ENCODE measurements at places on chromosomes 7 and 10.

DNA sequence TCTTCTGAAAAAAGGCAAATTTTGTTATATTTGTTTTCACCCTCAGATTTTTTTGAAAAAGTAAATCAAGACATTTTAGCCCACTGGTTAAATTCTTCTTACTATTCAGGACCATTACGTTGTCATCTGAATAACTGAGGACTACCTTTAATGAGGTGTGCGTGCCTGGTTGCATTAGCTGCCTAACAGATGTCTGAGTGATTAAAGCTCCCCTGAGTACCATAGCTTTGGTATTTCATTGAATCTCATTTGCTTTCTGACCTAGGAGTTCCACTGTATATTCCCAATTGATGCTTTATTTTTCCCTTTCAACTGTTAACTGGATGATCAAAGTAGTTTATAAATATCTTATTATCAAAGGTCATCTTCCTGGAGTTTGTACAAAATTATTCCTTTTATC is 410.0 kb upstream of the SEMA3D start:
- no peak for DNase-seq

- DNase-seq: no peak
These were observed 125.1 kb downstream of the NT5C2 start for GRCh38 chr10:103067956-103068355.

DNA sequence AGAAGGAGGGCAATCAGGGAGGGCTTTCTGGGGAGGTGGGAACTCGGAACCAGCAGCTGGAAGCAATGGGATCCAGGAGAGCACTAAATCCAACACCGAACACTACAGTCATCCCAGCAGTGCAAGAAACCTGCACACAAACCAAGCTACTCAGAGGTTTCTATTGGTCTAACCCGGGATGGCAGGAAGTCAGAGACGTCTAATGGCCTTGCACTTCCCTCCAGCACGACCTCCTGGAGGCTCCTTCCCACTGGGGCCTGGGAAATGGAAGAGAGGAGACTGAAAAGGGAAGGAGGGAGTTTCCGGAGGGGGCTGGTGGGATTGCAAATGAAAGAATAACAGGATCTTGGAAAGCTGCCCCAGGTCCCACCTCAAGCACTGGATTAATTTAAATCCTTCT is 56.3 kb downstream of the TEX36 start:
- DNase-seq: no peak

DNA sequence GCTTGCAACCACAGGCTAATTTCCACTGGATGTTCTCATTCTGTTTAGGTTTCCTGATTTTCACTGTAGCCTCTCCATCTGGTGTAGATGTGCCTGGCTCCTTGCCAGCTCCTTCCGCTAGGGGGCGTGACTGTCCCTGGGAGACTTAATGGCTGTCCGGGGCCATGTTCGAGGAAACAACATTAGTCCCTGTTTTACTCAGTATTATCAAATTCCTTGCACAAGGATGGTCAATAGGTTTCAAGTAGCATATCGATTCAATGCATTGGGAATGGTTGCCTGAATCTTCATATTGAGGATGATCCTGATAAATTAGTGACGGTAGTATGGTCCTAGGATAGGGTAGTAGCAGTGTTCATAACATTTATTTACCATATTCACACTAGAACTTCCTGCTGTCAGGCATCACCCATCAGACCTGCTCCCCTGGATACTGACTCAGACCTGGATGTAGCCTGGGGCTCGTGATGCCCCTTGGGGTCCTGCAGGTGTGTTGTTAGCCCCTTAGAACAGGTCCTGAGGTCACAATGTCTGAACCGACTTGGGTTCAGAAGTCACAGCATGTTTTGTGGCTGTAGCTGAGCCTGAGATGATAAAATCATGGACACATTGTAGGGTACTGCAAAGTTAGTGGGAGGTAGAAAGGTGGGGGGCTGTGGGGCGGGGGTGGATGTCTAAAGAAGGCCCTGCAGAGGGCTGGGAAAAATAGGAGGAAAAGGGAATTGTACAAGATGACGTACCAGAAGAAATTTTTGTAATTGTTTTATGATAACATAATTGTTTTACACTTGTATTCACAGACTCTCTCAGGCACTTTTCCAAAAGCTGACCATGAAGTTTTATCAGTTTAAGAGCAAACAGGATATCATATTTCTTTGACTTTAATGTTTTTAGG is 8.9 kb upstream of the EXOC6 start:
- peak; percentile 96 for DNase-seq

DNA sequence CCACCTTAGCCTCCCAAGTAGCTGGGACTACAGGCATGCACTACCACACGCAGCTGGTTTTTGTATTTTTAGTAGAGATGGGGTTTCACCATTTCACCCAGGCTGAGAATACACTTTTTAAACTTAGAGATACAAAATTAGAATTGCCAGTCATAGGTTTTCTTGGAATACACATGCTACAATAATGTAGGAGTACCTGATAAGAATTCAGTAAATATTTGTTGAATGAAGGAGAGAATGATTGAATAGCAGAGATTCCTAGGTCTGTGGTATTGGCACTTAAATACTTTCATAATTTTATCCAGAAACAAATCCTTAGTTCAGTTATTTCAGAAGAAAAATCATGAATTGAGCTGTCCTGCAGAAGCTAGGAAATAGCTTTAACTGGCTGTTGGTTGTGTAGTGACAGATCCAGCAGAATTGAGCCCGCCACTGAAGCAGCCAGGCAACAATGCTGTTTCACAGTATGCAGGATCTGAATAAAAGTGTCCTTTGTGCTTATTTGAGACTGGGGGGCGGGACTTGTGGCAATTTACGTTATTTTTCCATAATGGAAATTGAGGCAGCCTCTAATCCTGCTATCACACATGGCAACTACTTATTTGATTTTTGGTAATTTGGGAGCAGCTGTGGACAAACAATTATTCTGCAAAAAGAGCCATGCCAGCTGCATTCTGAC is 31.5 kb downstream of the NRF1 start:
- no peak for DNase-seq

- DNase-seq: no peak
These were observed 236.5 kb downstream of the MGMT start for GRCh38 chr10:129703287-129704137.

- no peak for DNase-seq
These were observed 108.7 kb downstream of the ITIH5 start for GRCh38 chr10:7558036-7558435.

DNA sequence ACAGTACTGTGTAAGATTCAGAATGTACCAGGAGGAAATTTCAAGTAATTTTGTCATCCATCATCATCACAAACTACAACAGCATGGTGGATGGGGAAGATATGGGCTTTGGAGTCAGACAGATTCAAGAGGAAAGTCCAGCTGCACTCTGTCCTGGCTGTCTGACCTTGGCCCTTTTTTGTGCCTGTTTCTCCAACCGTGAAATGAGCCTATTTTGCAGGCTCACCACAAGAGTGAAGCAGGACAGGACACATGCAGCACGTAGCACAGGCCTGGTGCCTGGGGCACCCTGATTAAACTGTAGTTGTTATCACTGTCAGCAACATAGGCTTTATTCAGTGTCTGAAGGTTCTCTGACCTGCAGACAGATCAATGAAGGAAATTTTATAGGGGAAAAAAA is 37.6 kb downstream of the RHOBTB1 start:
- no peak for DNase-seq

- DNase-seq: peak; percentile 31
These were observed 84.7 kb downstream of the SNX10 start for GRCh38 chr7:26376175-26376917.

- no peak for DNase-seq
These were observed 2.0 kb upstream of the ATRNL1 start for GRCh38 chr10:115091161-115091560.

DNA sequence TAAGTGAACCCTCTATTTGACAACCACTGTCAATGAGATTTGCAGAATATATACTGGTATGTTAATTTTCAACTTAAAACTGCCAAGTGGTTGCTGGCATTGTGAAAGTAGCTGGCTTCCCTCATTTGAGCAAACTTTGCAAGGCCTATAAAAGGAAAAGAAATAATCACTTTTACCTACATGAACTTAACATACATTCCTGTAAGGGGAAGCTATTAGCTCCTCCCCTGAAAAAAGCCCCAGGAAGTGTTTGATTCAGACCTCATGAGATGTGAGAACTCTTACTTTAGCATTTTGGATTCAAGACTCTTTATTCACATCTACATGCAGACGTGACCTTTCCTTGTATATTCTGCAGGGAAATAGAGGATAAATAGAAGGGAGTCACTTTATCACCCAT is 175.6 kb downstream of the OTUD1 start:
- DNase-seq: no peak

DNA sequence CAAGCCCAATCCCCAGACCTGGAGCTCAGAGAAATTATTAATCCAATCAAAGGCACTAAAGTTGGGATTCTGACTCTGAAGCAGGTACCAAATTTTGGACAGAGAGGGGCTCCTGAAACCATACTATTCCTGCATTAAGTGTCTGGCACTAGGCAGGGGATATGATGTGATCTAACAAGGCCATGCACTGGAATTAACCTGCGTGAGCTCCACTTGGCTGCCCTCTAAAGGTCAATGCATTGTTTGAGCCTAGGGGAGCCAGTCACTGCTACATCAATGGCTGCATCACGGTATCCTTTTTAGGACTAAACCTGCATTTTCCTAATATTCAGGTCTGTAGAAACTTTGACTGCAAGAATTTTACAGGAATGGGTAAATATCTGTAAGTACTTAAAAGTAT is 42.1 kb downstream of the ST8SIA6 start:
- peak; percentile 32 for DNase-seq

GRCh38 chr7:75737856-75738603 is 711 bp downstream of the HIP1 start:
- DNase-seq: no peak

DNA sequence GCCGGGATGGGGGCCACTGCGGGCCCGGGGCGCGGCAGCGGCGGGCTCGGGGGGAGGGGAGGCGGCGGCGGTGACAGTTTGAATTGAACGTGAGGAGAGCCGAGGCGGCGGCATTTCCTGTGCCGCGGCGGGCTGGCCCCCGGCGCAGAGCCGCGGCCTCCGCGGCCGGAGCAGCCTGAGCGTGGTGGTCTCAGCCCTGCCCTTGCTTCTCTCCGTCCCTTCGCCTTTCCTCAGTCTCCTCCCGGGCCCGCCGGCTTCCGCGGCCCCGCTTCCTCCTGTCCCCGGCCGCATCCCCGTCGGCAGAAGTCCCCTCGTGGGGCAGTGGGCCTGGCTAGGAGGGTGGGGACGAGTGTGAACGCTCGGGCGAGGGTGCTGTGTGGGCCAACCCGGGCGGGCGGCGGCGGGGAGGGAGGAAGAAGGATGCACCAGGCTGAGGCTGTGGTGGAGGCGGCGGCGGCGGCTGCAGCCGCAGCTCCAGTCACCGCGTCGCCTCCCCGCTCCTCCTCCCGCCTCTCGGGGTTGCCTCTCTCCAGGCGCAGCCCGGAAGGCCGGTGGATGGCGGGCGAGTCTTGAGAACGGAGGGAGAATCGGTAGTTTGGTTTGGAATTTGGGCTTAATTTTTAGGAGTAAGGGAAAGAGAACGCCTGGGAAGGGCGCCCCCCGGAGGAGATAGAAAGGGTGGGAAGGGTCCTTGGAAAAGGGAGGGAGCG is 690 bp downstream of the SEPTIN7 start:
- DNase-seq: peak; percentile 63

DNA sequence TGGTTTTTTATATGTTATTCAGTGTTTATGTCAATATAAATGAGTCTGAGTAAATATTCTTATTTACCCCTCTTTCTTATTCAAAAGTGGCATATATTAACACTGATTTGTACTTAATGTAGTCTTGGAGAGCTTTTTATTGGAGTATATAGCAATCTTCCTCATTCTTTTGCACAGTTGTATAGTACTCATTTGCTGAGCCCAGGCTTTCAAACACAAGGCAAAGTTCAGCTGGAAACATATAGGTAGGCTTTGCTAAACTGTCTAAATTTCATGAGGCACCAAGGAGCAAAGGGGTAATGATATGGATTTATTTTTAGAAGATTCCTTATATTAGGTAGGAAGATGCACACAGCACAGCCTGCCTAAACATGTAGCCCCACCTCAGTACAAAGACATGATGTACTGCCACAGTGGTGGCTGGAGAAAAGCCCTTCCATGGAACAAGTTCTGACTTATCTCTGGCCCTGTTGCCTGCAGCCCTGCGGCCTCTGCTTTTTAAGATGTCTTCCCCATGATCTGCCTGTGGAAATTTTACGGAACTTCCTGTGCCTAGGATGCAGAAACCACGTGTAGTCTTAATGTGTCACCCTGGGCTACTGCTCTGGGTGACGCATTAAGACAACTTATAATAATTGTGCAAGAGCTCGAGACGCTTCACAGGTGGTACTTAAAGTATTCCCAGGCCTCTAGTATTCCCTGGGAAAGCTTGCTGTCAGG is 9.6 kb upstream of the PDCD4 start:
- no peak for DNase-seq

DNA sequence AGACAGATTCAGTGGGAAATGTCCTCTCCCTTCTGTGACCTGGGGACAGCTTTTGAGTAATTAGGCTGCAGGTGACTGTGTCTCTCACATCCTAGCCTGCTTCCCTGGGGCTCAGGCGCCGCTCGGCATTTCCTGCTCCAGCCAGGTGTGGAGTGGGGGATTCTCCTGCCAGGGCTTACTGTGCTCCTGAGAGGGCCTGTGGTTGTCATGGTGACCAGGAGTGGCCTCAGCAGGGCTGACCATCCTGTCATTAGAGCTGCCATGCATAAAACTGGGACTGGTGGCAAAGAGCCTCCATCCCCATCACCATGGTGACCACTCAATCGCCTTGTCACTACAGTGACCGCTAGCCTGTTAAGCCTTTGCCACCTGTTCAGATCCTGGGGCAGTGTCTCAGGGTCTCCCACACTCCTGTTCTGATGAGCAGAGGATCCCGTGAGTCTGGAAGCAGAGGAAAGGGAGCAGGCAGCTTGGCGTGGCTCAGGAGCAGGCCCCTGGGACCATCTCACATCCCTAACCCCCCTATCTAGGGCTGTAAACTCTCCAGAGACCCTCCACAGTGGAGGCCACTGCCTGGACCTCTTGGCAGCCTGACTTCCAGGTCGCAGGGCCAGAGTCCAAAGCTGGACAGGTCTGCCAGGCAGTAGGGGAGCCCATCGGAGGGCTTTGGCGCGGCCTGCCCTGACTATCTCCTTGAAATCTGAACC is at the start of gene GCK:
TSS of gene GCK (minus strand) at position 154 of the 707 bp plus-strand sequence. CDS start 486 bp downstream, outside the sequence.
- DNase-seq: no peak

GRCh38 chr7:22657479-22657878 is 69.5 kb upstream of the IL6 start:
- DNase-seq: no peak

DNA sequence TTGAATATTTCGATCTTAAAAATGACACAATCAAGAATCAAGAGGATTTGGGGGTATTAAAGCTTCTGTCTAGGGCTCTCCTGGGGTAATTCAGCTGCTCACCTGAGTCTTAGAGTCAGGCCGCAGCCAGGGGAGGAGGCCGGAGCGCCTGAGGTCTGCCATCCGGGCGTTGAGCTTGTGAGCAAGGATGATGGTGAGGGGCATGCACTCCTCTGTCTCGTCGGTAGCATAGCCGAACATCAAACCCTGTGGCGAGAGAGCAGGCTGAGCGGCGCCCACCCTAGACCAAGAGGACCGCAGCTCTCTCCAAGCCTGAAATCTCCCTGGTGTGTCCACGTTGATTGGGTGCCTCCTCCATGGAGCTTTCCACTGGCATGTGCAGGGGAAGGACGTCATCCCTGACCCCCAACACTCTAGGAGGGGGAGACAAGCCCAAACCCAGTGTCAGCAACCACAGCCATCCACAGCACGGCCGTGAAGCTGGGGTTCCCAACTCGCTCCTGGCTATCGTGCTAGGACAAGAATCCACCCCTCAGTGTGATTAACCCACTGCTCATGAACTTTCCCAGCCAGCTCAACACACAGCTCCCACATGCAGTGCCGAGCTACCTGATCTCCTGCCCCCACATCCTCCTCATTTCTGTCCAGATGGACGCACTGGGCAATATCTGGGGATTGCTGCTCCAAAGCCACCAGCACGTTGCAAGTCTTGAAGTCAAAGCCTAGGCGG is 9.2 kb downstream of the MAT1A start:
- DNase-seq: no peak

Data from dermis microvascular lymphatic vessel endothelial cell (primary cell).